ENCODE measurements at places on chromosomes 16 and 17.

DNA sequence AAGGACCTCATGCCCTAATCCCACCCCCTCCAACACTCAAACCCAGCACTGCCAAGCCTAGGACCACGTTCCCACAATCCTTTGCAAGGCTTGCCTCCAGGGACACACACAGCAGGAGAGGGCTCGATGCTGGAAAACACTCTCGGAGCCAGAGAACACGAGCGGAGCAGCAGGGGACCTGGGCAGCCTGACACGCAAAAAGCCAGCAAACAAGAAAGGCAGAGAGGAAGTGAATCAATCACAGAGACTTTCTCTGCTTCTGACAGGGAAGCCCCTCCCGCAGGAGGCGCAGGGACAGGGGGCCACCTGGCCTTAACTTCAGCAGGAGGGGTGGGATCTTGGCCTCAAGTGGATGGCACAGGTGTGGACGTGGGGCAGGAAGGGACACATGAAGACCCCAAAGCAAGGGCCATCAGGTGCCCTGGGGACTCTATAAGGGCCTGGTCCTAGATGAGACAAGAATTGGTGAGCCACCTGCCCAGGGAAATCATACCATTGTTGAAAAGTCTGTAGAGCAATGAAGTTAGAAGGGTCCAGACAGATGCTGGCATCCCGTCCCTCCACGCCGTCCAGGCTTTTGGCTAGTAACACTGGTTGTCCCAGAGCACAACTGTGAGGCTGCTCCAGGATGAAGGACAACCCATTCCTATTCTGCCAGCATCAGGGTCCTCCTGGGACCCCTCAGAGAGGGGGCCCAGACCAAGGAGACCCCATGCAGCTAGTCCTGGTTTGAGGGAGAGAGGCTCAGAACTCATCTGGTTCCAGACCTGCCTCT lies 2.2 kb downstream of the SDK2 start:
- DNase-seq = no peak

DNA sequence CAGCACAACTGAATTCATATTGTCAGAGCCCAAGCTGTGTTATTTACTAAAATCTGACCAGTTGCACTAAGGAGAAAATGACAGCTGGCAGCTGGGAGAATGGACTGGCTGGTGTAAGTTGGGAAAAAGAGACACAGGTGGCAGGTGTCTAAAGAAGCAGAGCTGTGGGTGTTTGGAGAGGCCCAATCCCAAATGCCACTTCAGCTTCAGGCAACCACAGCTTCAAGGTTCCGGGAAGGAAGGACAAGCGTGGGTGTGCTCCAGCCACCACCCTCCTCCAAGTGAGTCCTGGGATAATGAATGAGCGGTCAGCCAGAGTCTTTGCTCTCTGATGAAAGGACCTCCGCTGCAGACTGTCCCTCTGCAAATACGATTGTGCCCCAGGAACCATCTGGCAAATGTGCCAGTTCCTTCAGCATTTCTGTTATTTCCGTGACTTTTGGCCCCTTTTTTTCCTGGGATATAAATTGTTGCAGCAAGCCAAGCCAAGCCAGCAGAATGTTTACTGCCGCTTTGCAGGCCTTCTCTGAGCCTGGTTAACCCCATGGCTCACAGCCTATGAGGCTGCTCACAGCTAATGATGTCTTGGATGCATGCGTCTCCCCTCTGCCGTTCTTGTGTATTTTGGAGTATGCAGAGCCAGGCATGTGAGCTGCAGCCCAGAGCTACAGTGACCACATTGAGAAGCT lies 9.5 kb upstream of the RHBDL3 start:
- no peak for DNase-seq

GRCh38 chr16:88630941-88631340 lies 7.4 kb upstream of the IL17C start:
- DNase-seq = no peak

DNA sequence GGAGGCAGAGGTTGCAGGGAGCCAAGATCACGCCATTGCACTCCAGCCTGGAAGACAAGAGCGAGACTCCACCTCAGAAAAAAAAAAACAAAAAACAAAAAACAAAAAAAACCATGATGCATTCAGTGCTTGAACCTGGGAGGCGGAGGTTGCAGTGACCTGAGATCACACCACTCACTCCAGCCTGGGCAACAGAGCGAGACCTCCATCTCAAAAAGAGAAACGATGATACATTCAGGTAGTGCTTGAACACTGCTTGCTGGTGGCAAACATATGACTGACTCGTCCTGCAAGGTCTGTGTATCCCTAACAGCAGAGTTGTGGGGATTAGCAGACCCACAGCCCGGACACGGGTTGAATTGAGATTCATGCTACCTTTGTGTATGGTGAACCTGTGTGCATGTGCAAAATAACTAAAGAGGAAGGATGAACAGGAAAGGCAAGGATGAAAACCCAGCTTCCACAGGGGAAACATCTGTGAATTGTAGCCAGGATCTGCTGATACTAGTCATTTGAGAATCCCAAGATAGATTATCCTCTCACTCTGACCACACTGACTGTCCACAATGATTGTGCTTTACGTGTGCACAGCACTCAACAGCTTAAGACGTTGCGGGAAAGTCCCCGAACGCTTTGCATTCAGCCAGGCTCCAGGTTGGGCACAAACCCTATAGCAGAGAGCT lies 52.4 kb upstream of the MRPS23 start:
- no peak for DNase-seq

- DNase-seq = no peak
Measured at GRCh38 chr17:63015824-63016223, 49.8 kb downstream of the TANC2 start.

DNA sequence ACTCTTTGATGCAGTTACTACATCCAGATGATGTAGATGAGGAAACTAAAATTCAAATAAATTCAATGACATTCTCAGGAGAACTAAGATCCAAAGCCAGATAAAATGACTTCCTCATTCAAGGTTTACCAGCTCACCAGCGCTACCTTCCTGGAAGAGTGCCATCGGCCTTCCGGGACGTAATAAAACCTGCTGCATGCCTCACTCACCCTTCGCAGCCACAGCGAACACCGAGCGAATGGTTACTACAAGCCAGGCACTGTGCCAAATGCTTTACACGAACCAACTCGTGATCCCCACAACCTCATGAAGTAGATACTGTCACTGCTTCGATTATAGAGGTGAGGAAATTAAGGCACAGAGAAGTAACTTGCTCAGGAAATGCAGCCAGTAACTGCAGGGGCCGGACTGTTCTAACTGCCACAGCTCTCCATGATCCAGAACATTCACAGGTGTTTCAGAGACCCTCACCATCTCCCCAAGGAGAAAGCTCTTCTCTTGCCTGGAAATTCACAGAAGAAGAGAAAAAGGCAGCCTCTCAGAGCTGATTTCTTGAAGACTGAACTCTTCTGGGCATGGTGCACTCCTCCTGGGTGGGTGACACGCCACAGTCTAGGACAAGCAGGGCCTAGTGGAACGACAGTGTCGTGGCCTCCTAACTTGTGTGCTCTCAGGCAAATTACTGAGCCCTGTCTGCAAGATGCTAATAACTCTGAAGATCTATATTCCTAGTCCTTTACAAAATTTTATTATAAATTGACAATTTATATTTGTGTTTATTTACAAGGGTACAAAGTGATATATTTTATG lies 46.8 kb downstream of the HIC1 start:
- peak; percentile 97 for DNase-seq
